ENCODE measurements at places on chromosomes 1 and 21.

GRCh38 chr1:152052606-152053005 is 15.8 kb upstream of the S100A11 start:
- peak; percentile 84 for DNase-seq

DNA sequence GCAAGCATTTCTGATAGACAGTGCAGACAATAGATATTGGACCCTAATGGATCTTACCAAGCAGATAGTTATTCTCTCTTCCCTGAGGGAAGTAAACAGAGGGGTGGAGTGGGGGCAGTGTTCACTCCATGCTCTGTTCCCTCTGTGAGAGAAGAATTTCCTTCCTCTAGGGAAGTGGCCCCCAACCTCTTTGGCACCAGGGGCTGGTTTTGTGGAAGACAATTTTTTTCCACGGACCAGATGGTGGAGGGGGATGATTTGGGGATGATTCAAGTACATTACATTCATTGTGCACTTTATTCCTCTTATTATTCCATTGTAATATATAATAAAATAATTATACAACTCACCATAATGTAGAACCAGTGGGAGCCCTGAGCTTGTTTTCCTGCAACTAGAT is 459.9 kb downstream of the ADGRL2 start:
- DNase-seq: no peak

DNA sequence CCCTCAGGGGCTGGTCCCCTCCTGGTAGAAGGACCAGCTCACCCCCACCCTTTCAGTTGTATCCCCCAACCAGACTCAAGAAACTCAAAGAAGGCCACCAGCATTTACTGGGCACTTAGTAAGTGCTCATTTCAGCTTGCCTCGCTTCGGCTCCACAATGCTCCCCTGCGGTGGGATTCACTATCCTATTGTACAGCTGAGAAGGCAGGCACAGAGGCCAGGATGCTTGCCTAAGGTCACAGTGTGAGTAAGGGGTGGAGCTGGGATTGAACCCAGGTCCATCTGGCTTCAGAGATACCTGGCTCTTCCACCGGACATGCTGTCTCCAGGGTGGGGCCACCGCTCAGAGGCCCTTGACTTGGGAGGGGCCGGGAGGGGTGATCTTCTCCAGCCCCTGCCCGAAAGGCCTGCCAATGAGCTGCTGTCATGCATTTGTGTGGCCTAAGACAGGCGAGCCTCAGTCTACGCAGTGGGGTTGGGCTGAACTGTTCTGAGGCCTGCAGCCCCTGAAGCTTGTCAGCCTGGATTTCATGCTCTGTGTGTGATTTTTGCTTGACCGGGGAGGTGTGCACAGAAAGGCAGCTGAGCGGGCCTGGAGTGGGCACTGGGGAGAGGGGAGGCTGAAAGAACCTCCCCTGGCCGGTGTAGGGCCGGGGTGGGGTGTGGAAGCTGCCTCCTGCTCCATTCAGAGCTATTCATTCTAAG is 48.1 kb downstream of the DMRTB1 start:
- DNase-seq: no peak

DNA sequence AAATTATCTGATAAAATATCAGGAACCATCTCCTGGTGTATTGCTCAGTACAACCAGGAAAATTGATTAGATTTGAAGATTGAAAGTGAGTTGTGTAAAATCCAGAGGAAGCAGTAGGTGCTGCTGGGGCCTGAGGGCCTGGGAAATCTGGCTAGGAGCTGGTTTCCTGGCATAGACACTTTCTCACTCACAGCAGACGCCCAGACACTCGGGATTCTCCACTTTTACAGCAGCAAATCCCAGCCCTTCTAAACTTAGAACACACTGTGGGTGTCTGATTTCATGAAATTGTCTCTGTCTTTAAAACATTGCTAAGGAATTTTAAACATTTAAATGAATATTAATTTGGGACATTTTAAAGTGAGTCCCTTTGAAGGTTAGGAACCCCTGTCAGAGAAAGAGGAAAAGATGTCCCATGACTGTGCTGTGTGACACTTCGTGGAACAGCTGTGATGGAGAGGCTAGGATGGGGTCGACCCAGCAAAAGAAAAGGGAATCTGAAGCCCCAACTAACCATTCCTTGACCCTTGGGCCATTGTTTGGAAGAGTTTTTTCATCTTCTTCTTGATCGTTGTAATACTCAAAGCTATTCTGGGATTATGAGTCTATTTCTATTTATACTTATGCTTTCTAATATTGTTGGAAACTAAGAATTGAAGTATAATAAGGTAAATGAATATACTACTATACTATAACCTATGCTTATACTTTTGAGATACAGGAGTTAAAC is 49.0 kb upstream of the VAMP3 start:
- DNase-seq: no peak

DNA sequence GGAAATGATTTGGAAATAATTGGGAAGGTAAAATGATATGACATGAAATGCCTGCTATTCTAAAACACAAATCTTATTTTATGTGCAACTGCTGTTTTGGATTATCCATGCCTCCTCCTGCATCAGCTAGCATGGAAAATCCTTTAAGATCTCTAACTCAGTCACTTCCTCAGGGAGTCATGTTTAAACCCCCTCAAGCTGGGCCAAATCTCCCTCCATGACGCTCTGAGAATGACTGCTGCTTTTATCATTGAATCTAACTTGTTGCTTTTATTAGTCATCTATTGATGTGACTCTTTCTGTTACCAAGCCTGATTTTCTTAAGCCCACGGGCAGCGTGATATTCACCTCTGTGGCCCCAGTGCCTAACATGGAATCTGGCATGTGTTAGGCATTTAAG is 324.8 kb downstream of the DISC1 start:
- DNase-seq: peak; percentile 71

DNA sequence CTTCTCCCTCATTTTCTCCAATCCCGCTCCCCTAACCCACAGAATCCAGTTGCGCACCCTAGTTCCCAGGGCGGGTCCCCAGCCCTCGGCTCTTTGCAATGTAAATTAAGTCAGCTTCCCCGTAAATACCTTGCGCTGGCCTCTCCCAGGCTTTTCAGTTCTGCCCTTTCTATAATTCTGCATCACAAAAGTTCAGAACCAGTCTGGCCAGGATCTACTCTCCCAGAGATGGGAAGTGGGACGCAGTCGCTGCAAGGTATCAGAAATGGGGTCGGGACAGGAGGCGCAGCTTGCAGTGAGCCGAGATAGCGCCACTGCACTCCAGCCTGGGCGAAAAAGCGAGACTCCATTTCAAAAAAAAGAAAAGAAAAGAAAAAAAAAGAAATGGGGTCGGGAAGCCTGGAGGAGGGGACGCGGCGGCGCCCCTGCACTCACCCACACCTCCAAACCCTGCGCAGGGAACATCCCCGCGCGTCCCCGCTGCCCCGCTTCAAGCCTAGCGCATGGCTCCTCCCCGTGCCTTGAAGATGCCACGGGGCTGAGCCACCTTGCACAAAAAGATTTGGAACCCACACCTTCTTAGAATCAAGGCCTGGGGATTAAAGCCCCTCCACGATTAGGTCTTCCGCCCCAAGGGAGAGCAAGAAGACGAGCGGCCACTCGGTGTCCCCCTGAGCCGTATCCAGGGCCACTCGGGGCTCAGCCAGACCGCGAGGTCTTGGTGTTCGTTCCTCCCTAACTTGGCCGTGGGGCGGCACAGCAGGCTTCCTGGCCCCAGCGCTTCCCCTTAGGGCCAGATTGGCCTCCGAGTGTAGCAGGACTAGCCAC is 27.2 kb upstream of the ITLN2 start:
- no peak for DNase-seq

DNA sequence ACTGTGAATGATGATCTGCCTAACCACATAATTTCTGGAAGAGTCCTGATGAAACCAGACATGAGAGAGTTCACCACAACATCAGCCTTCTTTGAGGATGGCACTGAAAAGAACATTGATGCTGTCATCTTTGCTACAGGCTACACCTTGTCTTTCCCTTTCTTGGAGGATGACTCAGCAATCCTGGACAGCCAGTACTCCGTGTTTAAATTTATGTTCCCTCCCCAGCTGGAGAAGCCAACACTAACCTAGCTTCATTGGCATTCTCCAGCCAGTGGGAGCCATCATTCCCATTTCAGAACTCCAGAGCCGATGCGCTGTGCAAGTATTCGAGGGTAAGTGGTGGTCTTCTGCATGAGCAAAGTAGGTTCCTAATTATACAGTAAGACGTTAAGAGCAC is 164.1 kb upstream of the POGK start:
- DNase-seq: no peak

DNA sequence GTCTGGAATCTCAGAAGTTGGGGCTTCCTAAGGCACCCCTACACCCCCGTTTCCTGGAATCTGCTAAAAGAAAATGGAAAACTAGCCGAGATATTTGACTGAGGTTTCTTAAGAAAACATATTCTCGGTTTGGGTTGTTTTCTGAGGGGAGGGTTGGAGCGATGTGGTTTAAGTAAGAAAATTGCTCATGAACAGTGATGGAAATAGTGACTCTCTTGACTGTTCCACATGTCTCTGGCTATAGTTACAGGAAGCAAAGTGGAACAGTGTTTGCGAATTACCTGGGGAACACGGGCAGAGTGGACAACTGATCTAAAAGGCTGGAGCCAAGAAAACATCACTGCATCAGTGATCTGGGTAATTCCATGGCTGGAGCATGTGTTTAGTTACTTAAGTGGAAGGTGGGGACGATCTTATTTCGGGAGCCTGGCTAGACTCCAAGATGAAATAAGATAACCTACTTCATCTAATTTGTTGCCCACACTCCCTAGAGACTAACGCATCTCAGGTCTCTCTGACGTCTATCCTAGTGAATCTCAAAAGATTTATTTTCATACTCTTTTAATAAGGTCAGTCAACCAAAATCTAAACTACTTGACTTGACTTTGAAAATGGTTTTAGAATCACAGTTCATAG is 92.4 kb downstream of the KCNJ15 start:
- no peak for DNase-seq

DNA sequence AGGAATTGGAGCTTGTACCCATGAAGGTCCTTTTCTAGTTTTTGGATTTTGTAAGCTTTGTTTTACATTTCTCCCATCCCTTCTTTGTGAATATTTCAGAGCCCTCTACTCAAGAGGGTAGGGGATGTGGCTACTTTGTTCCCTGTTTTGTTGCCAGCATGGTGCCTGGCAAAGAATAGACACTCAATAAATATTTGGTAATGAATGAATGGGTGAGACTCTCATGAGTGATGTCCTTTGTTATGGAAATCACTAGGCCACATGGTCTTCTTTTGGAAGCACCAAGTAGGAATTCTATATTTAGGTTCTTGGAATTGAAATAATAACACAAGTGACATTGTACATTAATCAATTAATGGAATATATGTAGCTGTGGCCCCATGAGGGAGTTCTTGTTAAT is 26.8 kb upstream of the ATP5PO start:
- no peak for DNase-seq

DNA sequence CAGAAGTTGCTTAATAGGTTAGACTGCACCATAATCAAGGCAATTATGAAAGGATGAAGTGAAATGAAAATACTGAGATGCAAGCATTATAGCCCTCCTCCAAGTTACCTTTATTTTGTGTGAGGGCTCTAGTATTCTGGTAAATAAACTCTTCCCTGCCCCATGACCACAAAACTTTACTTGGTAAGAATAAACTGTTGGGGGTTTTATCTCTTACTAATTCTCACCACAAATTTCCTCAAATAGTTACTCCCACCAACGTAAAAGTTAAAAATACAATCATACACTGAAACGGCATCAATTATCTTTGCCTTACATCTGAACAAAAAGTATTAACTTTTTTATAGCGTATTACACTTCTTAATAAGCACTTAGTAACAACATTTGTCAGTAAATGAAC is 29.5 kb downstream of the C21orf91 start:
- no peak for DNase-seq

GRCh38 chr1:184359909-184360308 is 26.9 kb upstream of the C1orf21 start:
- DNase-seq: no peak

- DNase-seq: peak; percentile 60
These were observed 51.7 kb downstream of the SWT1 start for GRCh38 chr1:185208626-185209180.

- peak; percentile 85 for DNase-seq
These were observed at the start of gene EVA1B for GRCh38 chr1:36323636-36324352. Gene EVA1B (minus strand): TSS chr1:36323645. CDS start chr1:36323037, 608 bp downstream.

DNA sequence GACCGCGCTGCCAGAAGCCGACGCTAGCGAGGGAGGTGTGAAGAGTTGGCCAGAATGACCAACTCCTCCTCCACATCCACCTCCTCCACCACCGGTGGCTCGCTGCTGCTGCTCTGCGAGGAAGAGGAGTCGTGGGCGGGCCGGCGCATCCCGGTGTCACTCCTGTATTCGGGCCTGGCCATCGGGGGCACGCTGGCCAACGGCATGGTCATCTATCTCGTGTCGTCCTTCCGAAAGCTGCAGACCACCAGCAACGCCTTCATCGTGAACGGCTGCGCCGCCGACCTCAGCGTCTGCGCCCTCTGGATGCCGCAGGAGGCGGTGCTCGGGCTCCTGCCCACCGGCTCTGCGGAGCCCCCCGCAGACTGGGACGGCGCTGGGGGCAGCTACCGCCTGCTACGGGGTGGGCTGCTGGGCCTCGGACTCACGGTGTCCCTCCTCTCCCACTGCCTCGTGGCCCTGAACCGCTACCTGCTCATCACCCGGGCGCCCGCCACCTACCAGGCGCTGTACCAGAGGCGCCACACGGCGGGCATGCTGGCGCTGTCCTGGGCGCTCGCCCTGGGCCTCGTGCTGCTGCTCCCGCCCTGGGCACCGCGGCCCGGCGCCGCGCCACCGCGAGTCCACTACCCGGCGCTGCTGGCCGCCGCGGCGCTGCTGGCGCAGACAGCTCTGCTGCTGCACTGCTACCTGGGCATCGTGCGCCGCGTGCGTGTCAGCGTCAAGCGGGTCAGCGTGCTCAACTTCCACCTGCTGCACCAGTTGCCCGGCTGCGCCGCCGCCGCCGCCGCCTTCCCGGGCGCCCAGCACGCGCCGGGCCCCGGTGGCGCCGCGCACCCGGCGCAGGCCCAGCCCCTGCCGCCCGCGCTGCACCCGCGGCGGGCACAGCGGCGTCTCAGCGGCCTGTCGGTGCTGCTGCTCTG is 1.2 kb downstream of the GPR88 start:
- peak; percentile 37 for DNase-seq

DNA sequence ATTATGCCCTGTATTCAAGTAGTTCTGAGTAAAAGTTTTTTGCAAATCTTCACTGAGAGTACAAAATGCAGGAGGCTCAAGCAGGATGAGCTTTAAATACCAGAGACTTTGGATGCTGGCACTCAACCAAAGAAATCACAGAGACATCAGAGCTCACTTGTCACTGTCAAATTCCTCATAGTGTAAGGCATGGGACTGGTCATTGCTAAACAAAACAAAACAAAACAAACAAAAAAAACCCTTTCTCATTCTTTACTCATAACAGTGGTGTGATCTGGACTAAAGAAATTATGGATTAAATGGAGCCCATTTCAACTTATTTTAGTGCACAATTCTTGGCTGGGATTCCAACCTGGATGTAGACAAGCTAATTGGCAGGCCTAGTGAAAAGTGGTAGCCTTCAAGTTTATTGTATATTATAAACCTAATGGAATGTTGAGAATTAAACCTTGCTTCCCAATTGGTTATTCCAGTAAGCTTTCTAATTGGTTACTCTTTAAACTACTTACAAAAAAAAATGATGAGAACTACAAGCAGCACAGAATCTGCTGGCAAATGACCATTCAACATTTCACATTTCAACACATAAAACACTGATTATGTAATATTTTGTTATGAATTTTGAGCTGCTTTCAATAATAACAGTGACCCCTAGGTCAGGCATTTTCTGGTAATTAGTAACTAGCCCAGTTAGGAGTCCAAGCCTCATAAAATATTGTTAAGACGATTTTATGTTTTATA is 30.6 kb upstream of the NEK7 start:
- DNase-seq: peak; percentile 48
